CD4-positive, CD25-positive, alpha-beta regulatory T cell (primary cell): ENCODE measurements at places on chromosomes 4 and X. TPM values are rescaled to one million over a fixed set of nuclear protein-coding genes. Genes with fewer than 3 reads are reported as not detected.

The NXF2B gene
- not detected for polyA plus RNA-seq

The MAP7D2 gene
- polyA plus RNA-seq: 0.22 TPM

The TLR10 gene
- not detected for polyA plus RNA-seq

The DDIT4L gene
- not detected for polyA plus RNA-seq

The MUC7 gene
- not detected for polyA plus RNA-seq

The RTL9 gene
- not detected for polyA plus RNA-seq
